Dermis microvascular lymphatic vessel endothelial cell (primary cell): ENCODE measurements at places on chromosomes 11 and 22.

DNA sequence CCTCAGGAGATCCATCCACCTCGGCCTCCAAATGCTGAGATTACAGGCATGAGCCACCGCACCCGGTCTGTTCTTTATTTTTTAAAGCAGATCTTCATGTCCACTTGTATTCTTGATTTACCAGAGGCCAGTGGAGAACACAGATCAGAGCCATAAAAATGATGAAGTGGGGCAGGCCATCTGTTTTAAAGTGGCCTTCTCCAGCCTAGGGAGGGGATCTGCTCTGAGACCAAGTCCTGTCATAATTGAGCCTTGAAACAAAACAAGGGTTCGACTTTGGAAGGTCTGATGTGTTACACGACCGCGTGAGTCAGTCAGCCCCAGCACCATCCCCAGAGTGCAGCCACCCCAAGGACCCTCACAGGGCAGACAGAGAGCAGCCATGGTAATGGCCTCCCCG, 27.5 kb downstream of the ABCC8 start:
- DNase-seq = no peak

DNA sequence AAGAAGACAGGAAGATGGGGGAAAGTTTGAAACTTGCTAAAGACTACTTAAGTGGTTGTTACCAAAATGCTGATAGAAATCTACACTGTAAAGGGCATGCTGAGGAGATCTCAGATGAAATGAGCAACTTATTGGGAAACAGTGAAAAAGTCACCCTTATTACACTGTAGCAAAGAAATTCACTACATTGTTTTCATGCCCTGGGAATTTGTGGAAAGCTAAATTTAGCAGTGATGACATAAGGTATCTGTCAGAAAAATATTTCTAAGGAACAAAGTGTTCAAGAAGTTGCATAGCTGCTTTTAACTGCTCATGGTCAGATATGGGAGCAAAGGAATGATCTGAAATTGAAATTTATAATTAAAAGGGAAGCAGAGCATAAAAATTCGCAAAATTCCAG, 702.4 kb upstream of the LRRC4C start:
- DNase-seq = no peak

DNA sequence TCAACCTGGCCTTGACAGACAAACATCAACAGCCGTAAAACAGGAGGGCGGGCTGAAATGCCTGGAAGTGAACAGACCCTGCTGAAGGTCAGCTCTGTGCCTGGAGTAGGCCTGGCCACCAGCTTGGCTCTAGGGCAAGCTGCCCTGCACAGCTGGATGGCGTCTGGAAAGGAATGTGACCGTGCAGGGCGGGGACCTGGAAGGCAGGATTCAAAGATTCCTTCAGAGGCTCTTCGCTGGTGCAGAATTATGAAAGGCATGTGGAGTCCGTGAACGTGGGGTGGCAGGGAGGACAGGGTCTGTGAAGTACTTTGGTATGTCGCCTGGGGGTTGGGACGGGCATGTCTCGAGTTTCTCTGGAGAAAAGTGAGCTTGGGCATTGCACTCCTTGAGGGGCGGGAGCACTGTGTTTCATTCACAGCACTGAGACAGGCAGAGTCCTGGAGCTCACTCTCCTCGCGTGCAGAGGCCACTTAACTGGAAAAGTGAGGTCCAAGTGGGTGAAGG, 1.5 kb downstream of the EHD1 start:
- no peak for DNase-seq

- DNase-seq = no peak
These were observed 795 bp downstream of the ZBTB3 start for GRCh38 chr11:62752994-62753735.

GRCh38 chr22:25232301-25232700, 12.9 kb downstream of the CRYBB2 start:
- no peak for DNase-seq

DNA sequence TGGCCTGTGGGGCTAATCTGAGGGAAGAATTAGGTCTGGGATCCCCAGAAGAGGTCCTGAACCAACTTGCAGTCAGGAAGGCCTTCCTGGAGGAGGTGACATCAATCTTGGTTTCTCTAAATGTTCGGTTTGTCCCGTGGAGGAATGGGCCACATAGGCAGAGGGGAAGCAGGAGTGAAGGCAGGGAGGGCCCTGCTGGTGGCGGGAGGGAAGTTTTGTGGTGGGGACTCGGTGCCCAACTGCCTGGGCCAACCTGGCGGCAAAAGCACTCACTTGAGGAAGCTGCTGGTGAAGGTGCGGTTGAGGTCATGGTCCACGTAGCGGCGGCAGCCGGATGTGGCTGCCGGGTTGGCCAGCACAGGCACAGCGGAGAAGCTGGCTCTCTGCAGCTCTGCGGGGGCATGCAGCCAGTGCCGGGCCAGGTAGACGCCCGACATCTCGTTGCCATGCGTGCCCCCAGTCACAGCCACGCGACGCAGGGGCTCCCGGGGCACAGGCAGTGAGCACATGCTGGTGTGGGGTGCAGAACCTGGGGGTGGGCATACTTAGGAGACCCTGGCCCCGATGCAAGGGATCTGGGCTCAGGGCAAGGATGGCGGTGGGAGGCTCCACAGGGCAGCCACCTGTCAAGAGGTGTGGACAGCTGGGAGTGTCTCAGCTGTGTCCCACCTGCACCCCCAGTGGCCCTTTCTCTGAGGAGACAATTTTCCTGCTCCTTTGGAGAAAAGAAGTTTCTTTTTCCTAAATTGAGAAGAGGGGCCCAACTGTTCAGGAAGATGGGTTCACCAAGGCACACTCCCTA, 3.8 kb downstream of the ACY3 start:
- no peak for DNase-seq

GRCh38 chr11:44303401-44303938, 6.5 kb downstream of the ALX4 start:
- DNase-seq = no peak

DNA sequence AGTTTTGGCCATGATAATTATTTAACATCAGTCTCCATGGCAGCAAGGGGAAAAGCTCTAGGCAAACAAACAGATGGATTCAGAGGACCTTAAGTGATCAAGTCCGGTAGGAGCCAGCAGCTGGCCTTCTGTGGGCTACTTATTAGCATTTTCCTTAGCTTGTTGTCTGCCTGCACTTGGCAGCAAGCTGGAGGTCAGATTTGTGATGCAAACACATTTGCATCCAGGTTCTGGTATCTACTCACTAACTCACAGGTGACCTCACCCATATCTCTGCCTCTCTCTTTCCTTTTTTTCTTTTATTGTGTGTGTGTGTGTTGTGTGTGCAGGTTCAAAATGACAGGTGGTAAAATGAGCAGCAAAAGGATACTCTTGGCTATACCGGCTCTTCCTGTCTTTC, 32.3 kb downstream of the ARHGAP42 start:
- peak; percentile 76 for DNase-seq

- no peak for DNase-seq
These were observed 30.9 kb upstream of the CREB3L1 start for GRCh38 chr11:46246521-46246920.

- DNase-seq = no peak
These were observed 837 bp upstream of the PLAAT5 start for GRCh38 chr11:63491636-63492372.

DNA sequence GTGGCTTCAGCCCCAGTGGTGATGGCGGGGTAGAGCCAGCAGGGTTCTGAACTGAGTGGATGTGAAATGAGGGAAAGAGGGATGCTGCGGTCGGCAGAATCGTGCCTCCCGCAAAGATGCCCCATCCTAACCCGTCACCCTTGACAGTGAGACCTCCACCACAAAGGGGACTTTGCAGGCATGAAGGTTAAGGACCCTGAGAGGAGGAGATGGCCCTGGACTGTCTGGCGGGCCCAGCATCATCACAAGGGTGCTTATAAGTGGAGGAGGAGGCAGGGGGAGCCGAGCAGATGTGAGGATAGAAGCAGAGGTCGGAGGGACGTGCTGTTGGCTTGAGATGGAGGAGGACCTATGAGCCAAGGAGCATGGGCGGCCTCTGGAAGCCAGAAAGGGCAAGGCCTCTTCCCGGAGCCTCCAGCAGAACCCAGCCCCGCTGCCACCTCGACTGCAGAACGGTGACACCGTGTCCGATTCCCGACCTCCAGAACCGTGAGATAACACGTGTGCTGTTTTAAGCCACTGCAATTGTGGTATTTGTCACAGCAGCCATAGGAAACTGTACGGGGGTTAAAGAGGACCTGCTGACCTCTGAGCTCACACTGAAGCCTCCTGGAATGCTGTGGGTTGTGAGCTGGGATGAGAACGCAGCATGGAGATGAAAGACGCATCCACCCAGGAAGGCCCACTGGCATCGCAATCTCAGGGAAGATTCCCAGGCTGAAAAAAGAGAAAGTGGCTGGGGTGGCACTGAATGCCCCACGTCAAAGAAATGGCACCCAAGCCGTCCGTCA, 10.9 kb downstream of the LINC01488 start:
- no peak for DNase-seq

- no peak for DNase-seq
These were observed 84.7 kb downstream of the DGCR2 start for GRCh38 chr22:19037282-19038163.

DNA sequence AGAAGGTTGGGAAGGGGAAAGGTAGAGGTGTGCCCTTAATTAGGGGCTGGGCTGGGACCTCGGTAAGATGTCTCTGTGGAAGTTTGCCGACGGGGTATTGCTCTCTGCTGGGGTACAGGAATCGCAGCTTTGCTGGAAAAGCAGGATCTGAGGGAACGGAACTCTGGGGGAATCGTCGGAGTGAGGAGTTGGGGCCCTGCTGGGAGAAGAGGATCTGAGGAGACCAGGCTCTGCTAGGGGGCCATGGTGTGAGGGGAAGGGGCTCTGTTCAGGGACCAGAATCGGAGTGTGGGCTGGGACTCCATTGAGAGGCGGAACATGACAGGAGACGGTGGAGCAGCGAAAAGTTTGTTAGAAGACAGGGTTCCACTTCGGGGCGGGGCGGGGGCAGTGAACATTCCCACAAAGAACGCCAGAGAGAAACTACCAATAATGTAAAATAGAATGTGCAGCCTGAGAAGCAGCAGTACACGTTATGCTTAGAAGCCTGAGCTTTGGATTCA, 456 bp downstream of the AAMDC start:
- no peak for DNase-seq

DNA sequence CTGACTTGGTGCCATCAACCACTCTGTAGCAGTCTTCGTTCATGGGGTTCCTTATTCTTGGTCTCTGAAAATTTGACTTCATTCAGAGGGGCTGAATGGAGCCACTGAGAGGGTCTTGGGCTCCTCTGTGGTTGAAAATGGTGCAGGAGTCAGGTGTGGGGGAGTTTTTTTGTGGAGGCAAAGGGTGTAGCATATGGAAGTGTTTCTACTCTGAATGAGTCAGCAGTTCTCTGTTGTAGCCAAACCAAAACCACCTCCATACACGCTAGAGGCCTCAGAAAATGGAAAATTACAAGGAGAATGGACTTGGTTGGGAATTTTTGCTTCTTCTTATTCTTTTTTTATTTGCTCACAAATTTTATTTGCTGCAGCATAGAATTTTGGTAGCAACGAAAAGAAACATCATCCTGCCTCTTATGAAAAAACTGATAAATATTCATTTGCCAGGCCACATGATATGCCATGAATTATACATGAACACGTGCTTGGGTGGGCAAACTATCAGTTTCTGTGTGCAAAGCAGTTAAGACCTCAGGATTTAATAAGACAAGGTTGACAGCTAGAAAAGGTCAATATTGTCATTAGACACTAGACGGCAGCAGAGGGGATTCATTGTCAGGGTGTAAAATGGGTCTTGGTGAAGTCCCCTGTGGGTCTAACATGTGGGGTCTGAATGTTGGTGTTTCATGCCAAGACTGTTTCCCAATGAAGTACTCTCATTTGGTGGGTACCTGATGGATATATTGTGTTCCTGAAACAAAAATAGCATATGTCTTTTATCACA, 111.7 kb downstream of the MYO18B start:
- no peak for DNase-seq

- DNase-seq = no peak
These were observed 29.7 kb upstream of the DDX6 start for GRCh38 chr11:118820412-118821357.

DNA sequence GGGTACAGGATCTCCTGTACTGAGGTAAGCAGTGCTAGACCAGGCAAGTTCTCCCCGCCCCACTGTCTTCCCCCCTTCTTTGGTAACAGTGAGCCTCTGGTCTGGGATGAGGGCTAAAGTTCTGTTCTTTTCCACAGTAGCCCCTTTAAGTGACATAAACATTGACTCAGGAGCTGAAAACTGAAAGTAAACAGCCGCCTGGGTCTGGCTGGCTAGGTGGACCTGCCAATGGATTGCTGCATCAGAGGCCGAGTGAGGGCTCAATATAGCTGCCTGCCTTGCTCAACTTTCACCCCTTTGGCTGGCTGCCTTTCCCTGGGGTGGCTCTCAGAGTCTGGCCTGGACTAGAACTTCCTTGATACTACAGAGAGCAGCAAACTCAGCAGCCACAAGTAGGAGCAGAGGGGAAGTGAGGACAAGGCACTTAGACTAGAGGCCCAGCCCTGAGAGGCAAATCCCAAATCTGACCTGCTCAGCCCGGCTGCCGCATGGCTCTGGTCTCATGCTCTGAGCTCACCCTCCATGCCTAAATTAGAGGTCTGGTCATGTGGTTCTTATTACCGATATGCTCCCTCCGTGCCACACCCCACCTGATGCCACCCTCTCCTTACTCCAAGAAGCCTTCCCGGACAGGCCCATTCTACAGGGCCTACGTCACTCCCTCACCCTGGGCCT, 9.6 kb upstream of the UCP3 start:
- peak; percentile 42 for DNase-seq

DNA sequence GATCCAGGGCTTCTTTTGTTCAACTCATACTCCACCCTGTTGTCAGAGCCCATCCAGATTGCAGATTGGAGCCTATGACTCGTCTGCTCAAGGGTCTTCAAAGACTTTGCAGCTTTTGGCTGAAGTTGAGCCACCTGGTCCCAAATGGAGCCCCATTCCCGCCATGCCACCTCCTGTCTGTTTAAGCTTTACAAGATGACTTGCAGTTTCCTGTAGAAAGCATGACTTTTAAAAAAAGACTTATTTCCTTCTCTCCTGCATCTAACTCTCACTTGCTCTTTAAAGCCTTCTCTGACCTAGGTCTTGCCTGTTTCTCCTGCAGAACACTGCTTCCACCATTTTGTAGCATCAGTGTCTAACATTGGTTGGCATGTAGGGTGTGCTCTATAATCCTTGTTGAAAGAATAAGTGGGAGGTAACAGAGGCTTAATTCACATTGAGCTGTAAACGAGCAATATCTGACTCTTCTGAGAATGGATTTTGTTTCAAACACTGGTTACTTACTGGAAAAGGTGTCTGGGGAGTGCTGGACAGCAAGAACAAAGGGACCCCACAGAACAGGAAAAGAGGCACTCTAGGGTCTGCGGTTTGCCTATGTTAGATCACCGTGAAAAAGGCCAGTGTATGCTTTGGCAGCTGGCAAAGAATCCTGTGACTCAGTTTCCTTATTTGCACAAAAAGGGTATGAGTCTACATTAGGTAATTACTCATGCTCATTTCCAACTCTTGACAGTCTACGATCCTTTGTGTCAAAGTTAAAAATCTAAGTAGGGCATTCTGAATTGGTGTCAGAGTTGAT, 30.3 kb downstream of the NF2 start:
- no peak for DNase-seq

- DNase-seq = no peak
These were observed 7.8 kb downstream of the SEPTIN3 start for GRCh38 chr22:41976961-41977566.
